Right ventricle myocardium inferior (tissue), 1 donor: ENCODE measurements at places on chromosomes 13 and 19. TPM values are rescaled to one million over a fixed set of nuclear protein-coding genes. Genes with fewer than 3 reads are reported as not detected.

DNA sequence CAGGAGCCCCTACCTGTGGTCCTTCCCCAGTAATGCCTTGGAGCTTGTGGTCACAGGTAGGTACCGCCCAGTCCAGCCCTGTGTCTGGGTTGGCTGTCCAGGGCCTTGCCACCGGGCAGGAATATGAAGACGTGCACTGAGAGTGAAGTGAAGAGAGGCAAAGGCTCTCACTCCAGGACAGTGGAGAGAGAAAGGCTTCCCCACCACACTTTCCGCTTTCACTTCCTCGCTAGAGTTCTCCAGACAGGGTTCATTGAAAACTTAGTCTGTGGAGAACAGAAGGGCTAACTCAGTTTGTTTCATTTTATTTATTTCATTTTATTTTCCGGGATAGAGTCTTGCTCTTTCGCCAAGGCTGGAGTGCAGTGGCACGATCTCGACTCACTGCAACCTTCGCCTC lies 14.2 kb downstream of the FCAR start:
- DNase-seq = no peak

The CYP2F1 gene
- not detected for total RNA-seq

The TTC9B gene
- total RNA-seq = not detected

GRCh38 chr19:13275016-13275722 lies 125.0 kb downstream of the IER2 start:
- no peak for DNase-seq

The CEACAM1 gene
- total RNA-seq = 4.3 TPM

The SERP2 gene
- total RNA-seq = 15.7 TPM

The ADAT3 gene
- 1.6 TPM for total RNA-seq

The ARHGAP33 gene
- total RNA-seq = 4.2 TPM

- no peak for DNase-seq
These were observed 45.3 kb downstream of the NWD1 start for GRCh38 chr19:16764793-16765433.

The ZNF708 gene
- 4.3 TPM for total RNA-seq

The VSTM1 gene
- not detected for total RNA-seq

DNA sequence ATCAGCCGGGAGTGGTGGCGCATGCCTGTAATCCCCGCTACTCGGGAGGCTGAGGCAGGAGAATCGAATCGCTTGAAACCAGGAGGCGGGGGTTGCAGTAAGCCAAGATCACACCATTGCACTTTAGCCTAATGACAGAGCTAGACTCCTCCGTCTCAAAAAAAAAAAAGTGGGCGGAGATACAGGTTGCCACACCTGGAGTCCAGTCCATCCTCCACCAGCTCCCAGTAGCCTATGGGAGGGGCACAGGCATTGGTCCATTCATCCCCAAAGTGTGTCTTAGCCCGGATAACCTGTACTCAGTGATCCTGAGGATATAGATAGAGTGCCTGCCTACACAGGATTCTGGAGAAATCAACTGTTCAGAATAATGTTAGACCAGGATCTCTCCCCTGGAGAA lies 3.4 kb upstream of the DOT1L start:
- peak; percentile 9 for DNase-seq

DNA sequence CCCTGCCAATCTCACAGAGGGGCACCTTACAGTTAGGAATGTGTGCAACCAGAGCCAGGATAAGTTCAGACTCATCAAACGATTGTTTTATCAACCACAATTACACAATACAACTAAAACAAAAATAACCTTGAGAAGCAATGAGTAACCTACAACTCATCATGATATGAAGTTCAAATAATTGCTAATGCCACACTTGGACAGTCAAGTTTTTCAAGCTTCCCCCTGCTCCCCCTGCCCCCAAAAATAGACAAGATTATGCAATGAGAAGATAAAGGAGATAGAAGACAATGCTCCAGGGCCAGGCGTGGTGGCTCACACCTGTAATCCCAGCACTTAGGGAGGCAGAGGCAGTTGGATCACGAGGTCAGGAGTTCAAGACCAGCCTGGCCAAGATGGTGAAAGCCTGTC lies 13.6 kb upstream of the KPNA3 start:
- no peak for DNase-seq

The POLD1 gene
- 10.8 TPM for total RNA-seq

- DNase-seq = no peak
These were observed 24.5 kb upstream of the SLC7A1 start for GRCh38 chr13:29619995-29620394.

DNA sequence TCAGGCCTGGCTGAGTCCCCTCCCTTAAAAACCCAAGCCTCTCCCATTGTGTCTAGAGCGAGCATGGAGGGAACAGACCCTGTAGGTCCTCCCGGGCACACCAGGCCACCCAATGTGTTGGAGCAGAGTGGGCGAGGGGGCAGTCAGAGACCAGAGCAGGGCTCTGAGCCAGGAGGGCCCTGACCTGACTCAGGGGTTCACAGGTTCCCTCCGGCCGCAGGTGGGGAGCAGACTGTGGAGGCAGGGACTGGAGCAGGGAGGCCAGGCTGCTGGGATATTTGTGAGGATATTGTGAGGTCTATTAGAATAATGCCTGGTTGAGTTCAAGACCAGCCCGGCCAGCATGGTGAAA lies 1.6 kb upstream of the TYROBP start:
- DNase-seq = no peak

The RUBCNL gene
- total RNA-seq = 0.51 TPM

GRCh38 chr13:109249780-109250528 lies 536.4 kb downstream of the IRS2 start:
- no peak for DNase-seq

The ZNF701 gene
- 16.6 TPM for total RNA-seq

- no peak for DNase-seq
These were observed 11.1 kb upstream of the BCL3 start for GRCh38 chr19:44737238-44738071.

The ZNF345 gene
- 3.1 TPM for total RNA-seq

The DBP gene
- total RNA-seq = 15.2 TPM

DNA sequence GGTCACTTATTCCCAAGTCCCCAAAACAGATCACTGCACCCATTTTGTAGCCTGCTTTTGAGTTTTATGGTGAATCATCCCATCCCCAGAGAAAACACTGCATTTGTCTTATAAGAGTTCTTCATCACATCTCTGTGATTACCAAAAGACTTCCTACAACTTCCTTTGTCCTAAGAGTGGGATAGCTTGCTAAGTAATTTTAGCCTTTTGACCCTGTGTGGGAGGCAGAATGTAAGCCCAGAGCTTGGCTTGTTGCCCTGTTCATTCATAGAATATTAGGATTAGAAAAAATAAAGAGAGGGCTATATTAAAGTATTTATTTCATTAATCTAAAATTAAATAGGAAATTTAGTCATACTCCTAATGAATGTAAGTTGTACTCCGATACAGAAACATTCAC lies 213.3 kb downstream of the MZT1 start:
- no peak for DNase-seq

GRCh38 chr19:45935267-45935666 lies 20.7 kb upstream of the NANOS2 start:
- DNase-seq = no peak

DNA sequence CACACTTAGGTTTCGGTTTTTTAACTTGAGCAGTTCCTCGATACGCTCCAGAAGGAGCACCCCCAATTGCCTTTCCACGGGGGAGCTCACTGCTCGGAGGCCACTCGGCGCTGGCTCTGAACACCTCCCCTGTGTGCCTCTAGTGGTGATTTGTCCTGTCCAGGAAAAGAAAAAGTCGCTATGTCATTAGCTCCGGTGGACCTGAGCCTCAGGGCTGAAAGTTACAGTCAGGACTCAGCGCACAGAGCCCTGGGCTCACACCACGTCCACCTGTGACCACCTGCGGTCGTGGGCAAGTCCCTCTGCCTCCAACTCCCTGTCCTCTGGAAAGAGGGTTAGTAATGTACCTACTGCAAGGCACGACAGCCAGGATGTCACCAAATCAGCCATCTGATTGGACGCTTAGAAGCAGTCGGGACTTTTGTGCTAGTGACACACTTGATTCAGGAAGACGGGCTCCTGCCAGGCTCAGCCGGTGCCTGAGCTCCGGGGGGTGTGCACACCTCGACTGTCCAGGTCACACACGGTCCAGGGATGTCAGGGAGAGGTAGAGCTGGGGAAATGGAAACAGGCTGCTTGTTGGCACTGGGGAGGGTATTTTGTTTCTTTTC lies 3.9 kb upstream of the TMPRSS9 start:
- no peak for DNase-seq
